EH (cell line): ENCODE measurements at places on chromosomes 5 and 9.

GRCh38 chr5:119363936-119364335 is 8.1 kb downstream of the TNFAIP8 start:
- no peak for DNase-seq

DNA sequence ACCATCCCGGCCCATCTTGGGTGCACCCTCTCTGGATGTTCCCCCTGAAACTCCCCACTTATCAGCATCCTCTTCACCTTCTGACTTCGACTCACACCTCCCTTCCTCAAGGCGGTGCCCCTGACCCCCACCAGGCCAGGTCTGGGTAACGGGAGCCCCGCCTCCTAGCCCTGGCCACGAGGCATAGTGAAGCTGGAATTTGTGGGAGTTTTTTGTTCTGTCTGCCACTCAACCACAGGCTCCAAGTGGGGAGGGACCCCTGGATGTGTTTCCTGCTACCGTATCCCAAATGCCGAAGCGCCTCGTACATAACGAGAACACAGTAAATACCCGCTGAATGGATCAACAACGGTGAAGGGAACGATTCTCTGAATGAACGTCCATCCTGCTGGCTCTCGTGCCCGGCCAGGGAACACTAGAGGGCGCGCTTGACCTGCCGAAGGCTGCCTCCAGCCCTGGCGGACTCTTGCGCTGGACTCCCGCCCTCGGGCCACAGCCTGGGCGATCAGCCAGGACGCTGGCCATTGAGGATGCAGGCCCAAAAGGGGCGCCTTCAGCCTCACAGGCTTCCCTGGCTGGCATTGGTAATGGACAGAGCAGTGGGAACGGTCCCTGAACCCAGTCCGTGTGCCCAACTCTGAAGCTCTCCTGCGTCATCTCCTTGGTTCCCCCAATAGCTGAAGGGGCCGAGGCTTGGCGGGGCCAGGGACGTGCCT is 47.3 kb upstream of the PHYKPL start:
- DNase-seq = peak; percentile 60

- peak; percentile 64 for DNase-seq
Observed at GRCh38 chr5:145991044-145991575, 54.7 kb downstream of the SH3RF2 start.

DNA sequence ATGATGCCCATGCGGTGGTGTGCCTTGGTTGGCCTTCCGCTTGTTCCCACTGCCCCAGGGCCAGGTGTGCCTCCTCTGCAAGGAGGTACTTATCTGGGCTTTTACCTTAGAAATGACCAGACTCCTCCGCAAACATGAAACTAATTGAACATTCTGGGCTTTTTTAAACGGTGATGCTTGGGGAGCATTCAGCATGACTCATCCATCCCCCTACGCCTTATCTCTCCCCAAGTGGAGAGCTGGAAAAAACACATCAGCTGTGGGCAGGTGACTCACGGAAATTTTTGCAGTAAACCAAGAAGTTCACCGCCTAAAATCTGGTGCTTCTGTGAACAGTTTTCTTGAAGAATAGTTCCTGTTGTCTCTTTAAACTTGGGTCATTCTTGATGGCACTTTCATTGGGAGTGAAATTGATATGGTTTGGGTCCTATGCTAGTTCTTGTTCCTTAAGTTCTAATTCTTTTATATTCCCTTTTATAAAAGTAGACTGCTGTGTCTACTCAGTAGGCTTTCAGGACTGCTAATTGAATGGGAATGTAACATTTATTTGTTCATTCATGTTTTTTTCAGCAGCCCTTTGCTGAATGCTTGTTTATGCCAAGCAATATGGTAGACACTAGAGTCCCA is 39.6 kb downstream of the SFXN1 start:
- peak; percentile 83 for DNase-seq

GRCh38 chr5:147450606-147451005 is 59.3 kb downstream of the DPYSL3 start:
- no peak for DNase-seq

DNA sequence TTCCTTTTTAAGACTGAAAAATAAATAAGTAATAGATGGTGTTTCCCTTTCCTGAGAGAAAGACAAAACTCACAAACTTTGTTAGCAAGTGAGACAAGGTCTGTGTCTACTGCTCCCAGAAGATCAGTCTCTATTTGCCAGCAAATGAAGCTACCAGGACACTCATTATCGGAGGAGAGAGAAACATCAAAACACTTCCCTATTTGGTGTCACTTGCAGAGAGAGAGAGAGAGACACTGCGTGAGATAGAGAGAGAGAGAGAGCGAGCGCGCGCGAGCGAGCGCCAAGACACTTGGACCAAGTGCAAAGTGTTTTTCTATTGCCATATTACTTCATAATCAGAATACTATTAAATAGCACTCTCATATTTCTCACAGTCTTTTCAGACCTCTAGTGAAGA is 142.7 kb downstream of the KCNN2 start:
- no peak for DNase-seq

GRCh38 chr5:10308844-10309243 is 1.1 kb upstream of the CMBL start:
- DNase-seq = no peak

- no peak for DNase-seq
Observed at GRCh38 chr5:172219296-172219695, 25.3 kb downstream of the EFCAB9 start.

DNA sequence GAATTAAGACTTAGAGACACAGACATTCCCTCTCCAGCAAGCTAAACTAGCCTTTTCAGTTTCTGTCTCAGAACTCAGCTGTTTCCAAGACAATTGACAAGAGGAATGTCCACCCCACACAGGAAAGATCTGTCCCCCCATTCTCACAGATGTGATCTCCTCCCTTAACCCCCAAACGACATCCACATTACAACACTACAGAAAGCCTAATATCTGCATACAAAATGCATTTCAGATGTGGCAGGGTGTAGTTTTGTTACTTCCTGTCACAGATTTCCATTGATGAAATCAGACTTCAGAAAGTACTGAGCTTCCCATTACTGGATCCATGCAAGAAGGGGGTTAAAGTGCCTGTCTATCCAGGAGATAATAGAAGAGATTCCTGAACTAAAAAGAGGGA is 2.9 kb upstream of the ARSI start:
- no peak for DNase-seq

DNA sequence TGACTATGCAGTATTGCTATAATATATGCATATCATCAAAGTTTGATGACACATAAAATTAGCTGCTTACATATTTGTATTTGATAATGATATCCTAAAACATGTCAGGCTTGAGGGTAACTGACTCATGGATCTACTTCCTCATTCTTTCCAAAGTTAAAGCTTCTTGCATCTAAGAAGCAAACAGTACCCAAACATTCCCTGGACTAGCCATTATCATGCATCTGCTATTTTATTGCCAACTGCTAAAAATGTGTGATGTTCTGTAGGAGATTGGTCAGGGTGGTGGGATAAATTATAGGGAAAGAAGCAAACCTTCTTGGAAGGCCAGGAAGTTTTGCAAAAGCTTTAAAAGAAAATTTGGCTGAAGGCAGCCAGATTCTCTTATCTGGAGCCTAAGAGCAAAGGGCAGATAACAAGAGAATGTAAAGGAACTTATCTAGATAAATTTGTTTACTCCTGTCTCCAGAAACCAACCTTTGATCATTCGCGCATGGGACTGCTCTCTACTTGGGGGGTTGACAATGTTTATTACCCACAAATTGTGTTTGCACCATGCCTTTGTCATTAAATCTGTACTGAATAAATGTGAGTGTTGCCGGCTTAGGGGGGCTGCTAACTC is 604.1 kb upstream of the TLE4 start:
- peak; percentile 68 for DNase-seq

DNA sequence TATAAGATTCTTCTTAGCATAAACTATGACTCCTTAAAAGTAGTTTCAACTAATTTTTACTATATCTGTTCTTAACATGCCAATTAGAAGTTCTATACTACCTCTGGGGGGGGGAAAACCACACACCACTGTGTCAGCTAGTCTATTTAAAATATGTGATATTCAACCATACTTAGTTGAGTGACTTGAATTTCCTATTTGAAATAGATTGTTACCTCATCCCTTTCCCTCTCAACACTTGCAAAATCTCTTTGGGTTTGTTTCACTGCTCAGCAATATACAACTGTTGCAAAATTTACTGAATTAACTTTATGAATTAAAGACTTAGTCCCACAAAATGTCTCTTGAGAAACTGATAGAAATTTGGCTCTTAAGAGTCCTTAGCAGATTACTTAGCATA is 151.1 kb upstream of the POU5F2 start:
- DNase-seq = no peak

DNA sequence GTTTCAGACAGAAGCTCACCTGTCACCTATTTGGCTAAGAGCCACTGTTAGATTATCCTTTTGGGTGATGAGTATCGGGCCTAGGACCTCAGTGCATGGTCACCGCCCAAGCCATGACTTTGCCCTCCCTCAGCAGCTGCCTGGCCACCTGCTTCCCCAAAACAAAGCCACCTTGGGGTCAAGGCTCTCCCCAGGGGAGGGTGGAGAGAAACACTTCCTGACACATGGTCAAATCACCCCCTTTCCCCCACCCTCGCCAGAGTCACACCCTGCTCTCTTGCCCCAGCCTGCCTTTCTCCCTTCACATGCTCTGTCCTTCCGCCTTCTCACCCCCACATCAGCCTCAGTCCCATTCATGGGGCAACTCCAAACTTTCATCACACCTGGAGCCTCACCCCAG is 1.7 kb upstream of the HBEGF start:
- DNase-seq = no peak

GRCh38 chr9:131522257-131523085 is 8.6 kb downstream of the UCK1 start:
- DNase-seq = no peak

DNA sequence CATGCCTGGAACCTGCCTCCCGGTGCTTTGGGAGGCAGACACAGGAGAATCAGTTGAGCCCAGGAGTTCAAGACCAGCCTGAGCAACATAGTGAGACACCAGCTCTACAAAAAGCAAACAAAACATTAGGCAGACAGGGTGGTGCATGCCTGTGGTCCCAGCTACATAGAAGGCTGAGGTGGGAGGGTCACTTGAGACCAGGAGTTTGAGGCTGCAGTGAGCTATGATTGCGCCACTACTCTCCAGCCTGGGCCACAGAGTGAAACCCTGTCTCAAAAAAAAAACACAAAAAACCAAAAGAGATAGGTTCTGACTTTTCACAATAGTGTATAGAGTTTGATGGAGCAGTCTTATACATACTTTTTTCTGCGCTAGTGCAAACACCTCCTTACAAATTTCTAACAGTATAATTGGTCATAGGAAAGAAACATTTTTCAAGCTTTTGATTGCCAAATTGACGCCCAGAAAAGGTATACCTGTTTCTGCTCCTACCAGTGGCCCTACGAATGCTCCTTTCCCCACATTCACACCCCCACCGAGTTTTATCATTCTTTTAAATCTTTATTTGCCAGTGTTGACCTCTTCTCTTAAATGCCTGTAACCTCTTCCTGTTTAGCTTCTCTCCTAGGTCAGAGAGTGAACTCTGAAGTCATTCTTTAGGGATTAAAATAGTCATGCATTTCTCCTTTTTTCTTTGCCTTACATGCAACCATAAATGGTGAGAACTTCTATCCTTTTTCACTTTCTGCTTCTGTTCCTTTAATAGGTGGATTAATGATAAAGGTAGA is 7.5 kb downstream of the DOCK8 start:
- DNase-seq = no peak
